A673 (cell line): ENCODE measurements at places on chromosomes 7 and 10. TPM values are rescaled to one million over a fixed set of nuclear protein-coding genes. Genes with fewer than 3 reads are reported as not detected.

ATRNL1 gene
- 2.4 and 3.0 TPM in 2 replicates for total RNA-seq

GPR26 gene
- not detected in 2 replicates for total RNA-seq

CCAR1 gene
- total RNA-seq: 126 and 141 TPM in 2 replicates

AIMP2 gene
- 87.4 and 90.1 TPM in 2 replicates for total RNA-seq

GNGT1 gene
- total RNA-seq: not detected in 2 replicates

ABCB4 gene
- 0.15 TPM in 1 of 2 replicates, not detected in the other for total RNA-seq
